ENCODE measurements at places on chromosomes 2 and 18. TPM values are rescaled to one million over a fixed set of nuclear protein-coding genes. Genes with fewer than 3 reads are reported as not detected.

- peaks cover 13% of the 10 kb centered on the region for H3K4me1 ChIP-seq
- no peak overlapping the region for H3K27ac ChIP-seq
- no peaks in the 10 kb centered on the region for H3K27me3 ChIP-seq
- no peak for DNase-seq
- no peaks in the 10 kb centered on the region for H3K36me3 ChIP-seq
Observed at GRCh38 chr2:233856184-233856583, 1.8 kb upstream of the HJURP start.

GRCh38 chr2:64210816-64211215, 66.6 kb upstream of the PELI1 start:
- no peak overlapping the region for H3K27ac ChIP-seq
- no peak overlapping the region for H3K4me3 ChIP-seq
- no peaks in the 10 kb centered on the region for H3K27me3 ChIP-seq
- H3K4me1 ChIP-seq, result peaks cover 35% of the 10 kb centered on the region

TUBB8B gene
- total RNA-seq, result not detected

DNA sequence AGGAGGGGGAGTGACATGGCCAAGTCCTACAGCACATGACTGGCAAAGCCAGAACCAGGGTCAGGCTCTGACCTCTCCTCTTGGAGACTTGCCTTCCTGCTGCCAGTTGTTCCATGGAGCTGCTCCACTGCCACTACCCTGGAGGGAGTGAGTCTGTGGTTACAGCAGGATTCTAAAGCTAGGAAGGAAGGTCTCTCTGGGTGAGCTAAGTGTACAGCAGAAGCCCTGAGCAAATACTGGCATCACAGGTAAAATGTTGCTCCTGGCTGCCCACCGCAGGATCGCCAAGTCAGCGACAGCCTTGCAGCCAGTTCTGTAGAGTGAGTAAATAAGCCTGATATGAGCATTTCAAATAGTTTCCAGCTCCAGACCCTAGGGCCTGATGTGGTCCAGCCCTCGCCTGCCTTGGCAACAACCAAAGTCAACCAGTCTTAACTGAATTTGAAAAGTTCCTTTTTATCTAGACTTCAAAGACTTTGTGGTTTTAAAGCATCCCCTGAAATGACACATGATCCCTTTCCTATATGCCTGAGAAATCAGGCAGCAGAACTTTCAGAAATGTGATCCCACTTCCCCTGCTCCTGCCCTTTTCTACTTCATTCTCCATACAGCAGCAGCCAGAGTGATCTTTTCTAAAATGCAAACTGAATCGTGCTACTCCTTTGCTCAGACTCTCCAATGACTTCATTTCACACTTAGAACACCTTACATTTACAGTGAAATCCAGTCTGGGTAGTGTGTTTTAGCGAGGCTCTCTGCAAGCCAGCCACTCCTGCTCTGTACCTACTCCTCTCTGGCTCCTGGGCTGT, 114.3 kb downstream of the MGAT5 start:
- H3K4me1 ChIP-seq, result peaks cover 21% of the 10 kb centered on the region
- H3K4me3 ChIP-seq, result no peak overlapping the region
- no peaks in the 10 kb centered on the region for H3K27me3 ChIP-seq
- peaks cover 4% of the 10 kb centered on the region for H3K36me3 ChIP-seq
- no peak overlapping the region for H3K27ac ChIP-seq

EFHD1 gene
- 0.22 TPM for total RNA-seq

GRCh38 chr2:135230150-135230549, 178.1 kb downstream of the RAB3GAP1 start:
- H3K27me3 ChIP-seq, result no peaks in the 10 kb centered on the region
- H3K27ac ChIP-seq, result no peak overlapping the region
- H3K36me3 ChIP-seq, result no peaks in the 10 kb centered on the region
- DNase-seq, result no peak
- H3K4me1 ChIP-seq, result no peaks in the 10 kb centered on the region

DNAH7 gene
- total RNA-seq, result not detected

DNA sequence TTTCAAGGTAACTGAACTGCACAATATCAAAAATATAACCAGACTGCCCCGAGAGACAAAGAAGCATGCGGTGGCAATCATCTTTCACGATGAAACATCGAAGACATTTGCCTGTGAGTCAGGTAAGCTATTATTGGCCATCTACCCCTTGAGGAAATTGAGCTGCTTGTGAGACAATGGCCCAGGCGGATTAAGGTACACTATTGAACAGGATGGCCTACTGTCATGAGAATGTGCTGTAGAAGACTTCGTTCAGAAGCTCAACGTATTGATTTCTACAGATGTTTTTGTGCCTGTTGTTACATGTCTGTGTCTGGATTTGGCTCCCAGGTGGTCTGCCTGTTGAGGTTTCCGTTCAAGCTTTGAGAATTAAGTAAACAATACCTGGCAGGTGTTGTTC, 198.7 kb downstream of the DOK6 start:
- DNase-seq, result no peak
- no peaks in the 10 kb centered on the region for H3K36me3 ChIP-seq
- no peak overlapping the region for H3K27ac ChIP-seq
- H3K4me1 ChIP-seq, result no peaks in the 10 kb centered on the region

DNA sequence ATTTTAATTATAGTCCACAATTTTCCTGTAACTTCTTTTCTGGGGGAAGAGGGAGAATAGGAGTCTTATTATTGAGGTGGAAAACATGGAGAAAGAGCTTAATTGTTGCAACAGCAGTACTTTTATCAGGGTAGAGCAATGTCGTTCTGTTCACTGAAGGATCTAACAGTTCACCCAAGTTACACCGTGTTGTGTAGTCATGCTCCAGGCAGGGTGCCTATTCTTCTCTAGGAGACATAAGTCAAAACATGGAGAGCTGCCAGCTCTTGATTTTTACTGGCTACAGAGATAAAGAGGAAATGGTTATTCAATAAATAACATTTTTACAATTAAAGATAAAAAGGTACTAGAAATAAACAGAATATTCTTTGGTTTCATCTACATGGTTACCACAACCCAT, 594.3 kb upstream of the NETO1 start:
- H3K4me1 ChIP-seq, result no peaks in the 10 kb centered on the region
- no peak overlapping the region for H3K4me3 ChIP-seq
- H3K27me3 ChIP-seq, result no peaks in the 10 kb centered on the region
- no peak overlapping the region for H3K27ac ChIP-seq

DNA sequence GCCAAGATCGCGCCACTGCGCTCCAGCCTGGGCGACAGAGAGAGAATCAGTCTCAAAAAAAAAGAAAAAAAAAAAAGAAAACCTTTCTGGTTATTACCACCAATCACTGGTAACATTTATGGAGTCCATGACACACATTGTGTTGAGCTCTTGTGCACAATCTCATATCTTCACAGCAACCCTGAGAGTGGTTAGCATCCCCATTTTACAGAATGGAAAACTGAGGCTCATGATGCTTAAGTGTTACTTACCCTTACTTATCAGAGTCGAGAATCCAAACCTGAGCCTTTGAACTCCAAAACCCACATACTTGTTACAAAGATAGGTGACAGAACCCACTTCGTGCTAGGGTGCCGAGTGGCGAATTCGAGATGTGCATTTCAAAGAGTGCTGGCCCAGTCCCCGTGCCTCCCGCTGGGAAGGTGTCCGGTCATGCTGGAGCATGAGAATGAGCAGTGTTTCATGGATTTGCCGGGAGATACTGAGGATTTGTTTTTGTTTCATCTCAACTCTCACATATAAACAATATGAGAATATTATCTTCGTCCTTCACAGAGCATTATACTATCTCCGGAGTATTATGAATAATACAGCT, 50.9 kb downstream of the CYP27C1 start:
- H3K27ac ChIP-seq, result no peak overlapping the region
- H3K4me1 ChIP-seq, result no peaks in the 10 kb centered on the region
- H3K4me3 ChIP-seq, result no peak overlapping the region

DNA sequence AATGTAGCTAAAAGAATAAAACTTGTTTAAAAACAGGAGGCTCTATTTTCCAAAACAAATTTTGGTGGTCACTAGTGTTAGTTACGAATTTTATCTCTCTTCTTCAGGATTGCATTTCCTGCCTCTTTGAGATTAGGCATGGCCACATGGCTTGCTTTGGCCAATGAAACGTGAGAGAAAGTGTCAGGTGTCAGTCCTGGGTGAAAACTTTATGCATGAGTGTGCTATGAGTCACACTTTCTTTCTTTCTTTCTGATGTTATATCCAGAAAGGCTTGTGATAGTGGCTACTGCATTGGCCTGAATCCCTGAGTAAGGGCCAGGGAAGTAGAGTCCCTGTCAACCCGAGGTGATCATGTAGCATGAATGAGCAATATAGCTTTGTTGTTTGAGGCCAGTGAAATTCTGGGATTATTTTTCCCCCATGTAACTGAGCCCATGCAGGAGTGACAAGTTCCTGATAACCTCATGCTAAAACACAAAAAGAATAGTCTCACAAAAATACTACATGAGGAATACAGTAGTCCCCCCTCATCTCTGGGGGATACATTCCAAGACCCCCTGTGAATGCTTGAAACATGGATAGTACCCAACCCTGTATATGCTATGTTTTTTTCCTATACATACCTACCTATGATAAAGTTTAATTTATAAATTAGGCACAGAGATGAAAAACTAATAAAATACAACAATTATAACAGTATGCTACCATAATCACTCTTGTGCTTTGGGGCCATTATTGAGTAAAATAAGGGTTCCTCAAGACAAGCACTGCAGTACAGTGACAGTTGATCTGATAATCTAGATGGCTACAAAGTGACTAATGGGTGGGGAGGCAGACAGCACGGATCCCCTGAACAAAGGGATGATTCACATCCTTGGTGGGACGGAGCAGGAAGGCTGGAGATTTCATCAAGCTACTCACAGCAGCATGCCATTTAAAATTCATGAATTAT, 109.5 kb downstream of the CDC42EP3 start:
- H3K27me3 ChIP-seq, result no peaks in the 10 kb centered on the region
- H3K4me3 ChIP-seq, result no peak overlapping the region
- H3K4me1 ChIP-seq, result peaks cover 4% of the 10 kb centered on the region
- H3K27ac ChIP-seq, result peak overlapping the region; percentile 25
- no peaks in the 10 kb centered on the region for H3K36me3 ChIP-seq
- DNase-seq, result no peak

SCYGR4 gene
- total RNA-seq, result not detected

TFPI gene
- total RNA-seq, result not detected

CD8B2 gene
- total RNA-seq, result 4.5 TPM

Measured in CD8-positive, alpha-beta memory T cell (primary cell).